ENCODE measurements at places on chromosomes 5 and 9. TPM values are rescaled to one million over a fixed set of nuclear protein-coding genes. Genes with fewer than 3 reads are reported as not detected.

Gene ARL14EPL
- total RNA-seq, result not detected

Gene HTR4
- total RNA-seq, result not detected

Gene JAKMIP2
- total RNA-seq, result 36.8 TPM

- no peaks in the 10 kb centered on the region for H3K36me3 ChIP-seq
- DNase-seq, result no peak
- no peak overlapping the region for H3K4me3 ChIP-seq
- peaks cover 17% of the 10 kb centered on the region for H3K27me3 ChIP-seq
- no peaks in the 10 kb centered on the region for H3K4me1 ChIP-seq
- H3K27ac ChIP-seq, result no peak overlapping the region
Measured at GRCh38 chr9:101893661-101894646, 155.5 kb upstream of the GRIN3A start.

- peaks cover 12% of the 10 kb centered on the region for H3K27me3 ChIP-seq
- DNase-seq, result no peak
- peak overlapping the region; percentile 77 for H3K4me3 ChIP-seq
- no peaks in the 10 kb centered on the region for H3K36me3 ChIP-seq
Measured at GRCh38 chr9:135962696-135963307, 1.6 kb upstream of the UBAC1 start.

DNA sequence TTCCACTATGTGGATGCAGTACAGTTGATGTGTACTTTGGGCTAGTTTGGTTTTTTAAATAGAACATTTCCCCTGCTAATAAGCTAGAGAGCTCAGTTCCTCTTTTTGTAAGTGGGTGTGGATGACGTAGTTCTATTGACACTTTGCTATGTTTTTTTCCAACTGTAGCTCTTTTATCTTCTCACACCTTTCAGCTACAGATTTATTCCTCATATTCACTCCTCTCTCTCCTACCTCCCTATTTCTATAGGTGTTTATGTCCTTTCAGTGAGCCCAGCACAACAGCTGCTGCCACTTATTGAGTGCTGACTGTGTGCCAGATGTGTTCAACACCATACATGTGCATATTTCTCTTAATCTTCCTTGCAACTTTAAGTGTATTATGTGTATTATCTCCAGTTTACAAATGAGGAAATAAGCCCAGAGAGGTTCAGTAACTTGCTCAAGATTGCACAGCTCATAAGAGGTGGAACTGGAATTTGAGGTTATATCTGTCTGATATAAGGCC lies 215.7 kb downstream of the SEMA6A start:
- H3K27me3 ChIP-seq, result no peaks in the 10 kb centered on the region
- peaks cover 16% of the 10 kb centered on the region for H3K36me3 ChIP-seq
- H3K4me1 ChIP-seq, result peaks cover 4% of the 10 kb centered on the region
- H3K4me3 ChIP-seq, result no peak overlapping the region

GRCh38 chr9:128625391-128626146 lies 31.1 kb downstream of the DYNC2I2 start:
- peaks cover 5% of the 10 kb centered on the region for H3K4me1 ChIP-seq
- H3K27me3 ChIP-seq, result peaks cover 2% of the 10 kb centered on the region
- H3K36me3 ChIP-seq, result peaks cover 15% of the 10 kb centered on the region
- H3K27ac ChIP-seq, result peak overlapping the region; percentile 97

DNA sequence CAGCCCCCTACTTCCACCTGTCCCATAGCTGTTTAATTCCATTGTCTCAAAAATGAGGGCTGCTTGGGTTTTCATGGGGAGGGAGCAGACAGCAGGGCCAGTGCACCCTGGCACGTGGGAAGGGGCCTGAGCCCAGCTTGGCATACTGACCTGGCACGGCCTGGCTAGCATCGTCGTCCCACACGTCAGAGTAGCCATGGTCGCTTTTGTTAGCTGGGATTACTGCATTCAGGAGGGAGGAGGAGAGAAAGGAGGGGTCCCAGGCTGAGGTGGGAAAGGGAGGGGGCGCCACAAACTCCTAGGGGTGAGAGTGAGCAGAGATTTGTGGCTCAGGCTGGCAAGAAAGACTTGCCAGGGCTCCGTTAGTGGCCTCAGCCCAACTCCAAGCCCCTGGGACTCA lies 21.1 kb upstream of the CYSTM1 start:
- no peaks in the 10 kb centered on the region for H3K36me3 ChIP-seq
- H3K27me3 ChIP-seq, result peaks cover 10% of the 10 kb centered on the region
- H3K27ac ChIP-seq, result no peak overlapping the region
- H3K4me3 ChIP-seq, result no peak overlapping the region

DNA sequence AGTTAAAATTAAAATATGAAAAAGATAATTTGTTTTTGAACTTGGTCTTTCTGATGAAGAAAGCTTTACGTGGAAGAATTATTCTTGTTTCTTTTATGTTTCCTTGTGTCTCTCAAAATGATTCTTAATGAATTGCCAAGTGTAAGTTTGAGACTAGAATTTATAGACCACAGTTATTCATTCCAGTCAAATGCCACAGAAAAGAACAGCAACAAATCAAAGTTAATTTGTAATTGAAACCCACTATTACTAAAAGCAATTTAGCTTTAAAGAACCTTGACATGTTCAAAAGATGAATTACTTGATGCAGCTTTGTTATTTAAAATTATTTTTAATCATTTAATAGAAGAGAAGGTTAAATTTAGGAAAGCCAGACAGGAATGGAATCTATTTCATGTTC lies 1277.7 kb upstream of the NUDT12 start:
- no peak for DNase-seq
- H3K4me3 ChIP-seq, result no peak overlapping the region
- H3K36me3 ChIP-seq, result no peaks in the 10 kb centered on the region
- H3K27ac ChIP-seq, result no peak overlapping the region

DNA sequence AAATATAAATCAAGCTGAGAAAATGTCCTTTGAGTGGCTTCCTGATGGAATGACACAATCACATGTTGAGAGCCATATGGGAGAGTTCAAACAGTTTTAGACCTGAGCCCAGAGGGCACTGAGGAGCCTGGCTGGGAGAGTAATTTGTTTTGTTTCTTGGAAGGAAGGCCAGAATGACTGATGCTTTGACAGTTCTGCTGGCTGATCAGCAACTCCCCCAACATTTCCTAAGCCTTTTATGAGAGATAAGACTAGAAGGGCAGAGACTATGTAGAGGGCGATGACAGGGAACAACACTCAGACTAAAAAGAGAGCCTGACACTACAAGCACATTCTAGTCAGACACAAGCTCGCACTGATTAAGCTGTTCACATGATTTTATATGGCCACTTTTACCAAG lies 169.2 kb downstream of the COX7C start:
- DNase-seq, result no peak
- peaks cover 9% of the 10 kb centered on the region for H3K4me1 ChIP-seq
- no peaks in the 10 kb centered on the region for H3K36me3 ChIP-seq
- H3K4me3 ChIP-seq, result no peak overlapping the region
- no peaks in the 10 kb centered on the region for H3K27me3 ChIP-seq

DNA sequence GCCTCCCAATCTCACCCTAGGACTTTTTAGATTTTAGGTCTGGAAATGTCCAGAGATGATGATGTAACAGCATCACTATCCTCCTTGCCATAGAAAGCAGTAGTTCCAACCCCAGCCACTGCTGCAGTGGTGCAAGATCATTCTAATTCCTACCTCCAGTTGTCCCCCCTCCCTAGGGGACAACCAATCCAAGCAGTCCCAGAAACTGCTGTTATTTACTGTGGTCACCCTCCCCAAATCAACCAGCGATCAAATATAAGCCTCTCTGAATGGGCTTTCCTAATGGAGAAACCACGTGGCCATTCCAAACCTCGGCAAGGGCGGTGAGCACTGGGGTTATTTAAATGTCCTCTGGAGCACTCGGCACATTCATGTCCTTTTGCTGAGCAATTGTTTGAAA lies 159.8 kb downstream of the SLF1 start:
- no peaks in the 10 kb centered on the region for H3K4me1 ChIP-seq
- no peaks in the 10 kb centered on the region for H3K27me3 ChIP-seq
- H3K36me3 ChIP-seq, result no peaks in the 10 kb centered on the region
- DNase-seq, result no peak
- no peak overlapping the region for H3K4me3 ChIP-seq
- H3K27ac ChIP-seq, result peak overlapping the region; percentile 44

DNA sequence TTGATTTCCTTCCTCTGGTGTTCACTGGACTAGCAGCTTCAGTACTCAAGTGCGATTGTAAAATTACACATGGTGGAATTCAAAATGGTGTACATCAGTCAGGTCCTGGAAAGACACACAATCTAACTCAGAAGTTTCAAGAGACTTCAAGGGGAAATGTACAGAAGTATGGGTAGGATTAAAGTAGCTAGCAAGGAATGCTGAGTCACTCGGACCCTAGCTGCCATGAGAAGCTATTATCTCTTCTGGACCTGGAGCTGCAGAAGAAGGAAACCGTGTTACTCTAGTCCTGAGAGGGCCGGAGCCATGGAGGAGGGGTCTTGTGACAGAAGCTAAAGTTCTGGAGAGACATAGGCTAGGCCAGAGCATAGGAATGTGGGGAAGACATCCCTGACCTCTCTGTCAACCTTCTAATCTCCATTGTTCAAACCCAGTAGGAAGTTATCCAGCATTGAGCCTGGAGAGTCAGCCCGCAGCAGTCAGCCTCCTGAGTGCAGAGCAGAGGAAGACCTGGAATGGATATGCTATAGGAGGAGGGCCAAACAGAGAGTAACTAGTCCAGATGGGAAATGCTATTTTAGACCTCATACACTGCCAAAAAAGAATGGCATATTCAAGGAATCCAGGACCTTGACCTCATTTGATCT lies 84.3 kb downstream of the GHR start:
- H3K4me3 ChIP-seq, result no peak overlapping the region
- peak overlapping the region; percentile 94 for H3K27ac ChIP-seq
- peaks cover 4% of the 10 kb centered on the region for H3K4me1 ChIP-seq
- no peaks in the 10 kb centered on the region for H3K36me3 ChIP-seq
- no peaks in the 10 kb centered on the region for H3K27me3 ChIP-seq

DNA sequence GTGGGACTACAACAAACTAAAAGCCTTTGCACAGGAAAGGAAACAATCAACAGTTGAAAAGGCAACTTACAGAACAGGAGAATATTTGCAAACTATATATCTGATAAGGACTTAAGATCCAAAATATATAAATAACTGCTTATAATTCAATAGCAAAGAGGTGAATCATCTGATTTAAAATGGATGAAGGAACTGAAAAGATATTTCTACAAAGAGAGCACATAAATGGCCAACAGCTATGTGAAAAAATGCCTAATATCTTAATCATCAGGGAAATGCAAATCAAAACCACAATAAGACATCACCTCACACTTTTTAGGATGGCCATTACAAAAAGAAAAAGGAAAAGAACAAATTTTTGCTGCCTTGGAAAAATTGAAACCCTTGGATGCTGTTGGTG lies 100.4 kb downstream of the LURAP1L start:
- no peak overlapping the region for H3K4me3 ChIP-seq
- DNase-seq, result no peak
- no peaks in the 10 kb centered on the region for H3K27me3 ChIP-seq
- no peak overlapping the region for H3K27ac ChIP-seq
- H3K4me1 ChIP-seq, result peaks cover 10% of the 10 kb centered on the region

GRCh38 chr9:133067006-133067405 lies 5.2 kb downstream of the CEL start:
- DNase-seq, result no peak
- H3K27ac ChIP-seq, result no peak overlapping the region
- H3K4me1 ChIP-seq, result no peaks in the 10 kb centered on the region
- H3K27me3 ChIP-seq, result no peaks in the 10 kb centered on the region

- no peak for DNase-seq
- no peaks in the 10 kb centered on the region for H3K27me3 ChIP-seq
- no peak overlapping the region for H3K27ac ChIP-seq
- no peaks in the 10 kb centered on the region for H3K36me3 ChIP-seq
Measured at GRCh38 chr5:163649514-163649913, 144.1 kb downstream of the MAT2B start.

DNA sequence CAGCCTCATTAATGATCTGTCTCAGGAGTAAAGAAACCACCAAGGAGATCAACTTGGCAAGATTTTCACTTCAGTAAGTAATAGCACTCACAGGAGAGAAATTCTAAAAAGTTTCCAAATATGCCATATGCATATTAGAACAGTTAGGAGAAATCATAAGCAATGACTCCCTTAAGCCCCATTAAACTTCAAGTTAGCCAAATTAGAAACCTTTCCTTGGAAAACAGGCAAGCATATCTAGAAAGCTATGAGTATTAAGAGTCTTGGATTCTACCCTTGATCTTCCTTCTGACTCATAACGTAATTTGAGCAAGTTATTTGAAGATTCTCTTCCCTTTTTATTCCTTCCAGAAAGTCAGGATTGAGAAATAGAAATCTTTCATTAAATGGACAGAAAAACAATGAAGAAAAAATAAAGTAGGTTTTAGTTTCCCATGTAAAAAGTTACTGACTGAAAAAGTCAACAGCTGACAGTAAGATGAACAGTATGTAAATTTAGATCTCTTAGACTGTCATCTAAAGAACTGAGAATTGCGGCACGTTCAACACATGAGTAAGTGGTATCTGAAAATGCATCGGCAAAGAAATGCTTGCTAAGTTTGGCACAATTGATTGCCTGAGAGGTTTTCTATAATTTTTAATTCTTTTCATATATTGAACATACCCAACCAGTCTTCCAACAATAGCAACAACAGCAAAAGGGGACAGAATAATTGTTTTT lies 565.7 kb upstream of the FTMT start:
- H3K27ac ChIP-seq, result no peak overlapping the region
- no peak for DNase-seq
- H3K36me3 ChIP-seq, result no peaks in the 10 kb centered on the region
- H3K27me3 ChIP-seq, result no peaks in the 10 kb centered on the region
- H3K4me1 ChIP-seq, result no peaks in the 10 kb centered on the region

DNA sequence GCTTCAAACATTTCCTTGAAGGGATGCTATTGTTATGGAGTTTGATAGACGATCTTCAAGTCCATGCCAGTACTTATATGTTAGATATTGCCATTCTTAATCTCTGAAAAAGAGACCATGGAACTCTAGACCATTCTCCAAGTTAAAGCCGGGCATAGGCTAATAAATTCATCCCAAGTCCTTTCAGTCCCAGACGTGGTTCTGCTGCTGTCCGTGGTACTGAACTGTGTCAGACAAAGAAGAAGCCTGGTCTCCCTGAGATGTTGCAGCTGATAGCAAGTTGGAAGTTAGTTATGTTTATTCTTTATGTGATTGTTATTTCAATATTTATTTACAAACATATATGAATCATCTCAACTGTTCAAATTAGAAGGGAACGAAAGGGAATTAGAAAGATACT lies 158.7 kb downstream of the NMUR2 start:
- H3K27ac ChIP-seq, result no peak overlapping the region
- DNase-seq, result peak; percentile 57
- no peaks in the 10 kb centered on the region for H3K36me3 ChIP-seq
- no peak overlapping the region for H3K4me3 ChIP-seq
- no peaks in the 10 kb centered on the region for H3K4me1 ChIP-seq

DNA sequence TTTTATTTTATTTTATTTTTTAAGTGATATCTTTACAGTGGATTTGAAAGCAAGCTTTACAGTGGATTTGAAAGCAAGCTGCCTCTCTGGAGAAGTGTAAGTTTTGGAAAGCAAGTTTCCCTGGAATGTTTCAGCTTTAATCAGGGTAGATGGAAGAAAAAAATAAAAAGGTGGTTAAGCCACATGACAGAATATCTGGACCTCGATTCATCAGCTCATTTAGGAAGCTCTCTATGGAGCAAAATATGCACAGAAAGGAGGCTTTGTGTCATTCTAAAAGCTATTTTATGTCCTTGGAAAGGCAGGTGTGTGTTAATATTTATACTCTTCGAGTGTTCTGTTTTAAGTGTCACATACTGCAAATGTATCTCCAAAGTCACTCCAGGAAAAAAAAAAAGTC lies 409.2 kb upstream of the KLF4 start:
- DNase-seq, result no peak
- no peaks in the 10 kb centered on the region for H3K27me3 ChIP-seq
- H3K4me3 ChIP-seq, result no peak overlapping the region
- H3K36me3 ChIP-seq, result no peaks in the 10 kb centered on the region
- H3K4me1 ChIP-seq, result no peaks in the 10 kb centered on the region

GRCh38 chr9:114289571-114290481 lies 33.1 kb upstream of the ORM1 start:
- DNase-seq, result no peak
- H3K36me3 ChIP-seq, result peaks cover 16% of the 10 kb centered on the region
- peaks cover 19% of the 10 kb centered on the region for H3K4me1 ChIP-seq
- H3K27ac ChIP-seq, result no peak overlapping the region
